T47D (cell line): ENCODE measurements at places on chromosomes 4 and X.

DNA sequence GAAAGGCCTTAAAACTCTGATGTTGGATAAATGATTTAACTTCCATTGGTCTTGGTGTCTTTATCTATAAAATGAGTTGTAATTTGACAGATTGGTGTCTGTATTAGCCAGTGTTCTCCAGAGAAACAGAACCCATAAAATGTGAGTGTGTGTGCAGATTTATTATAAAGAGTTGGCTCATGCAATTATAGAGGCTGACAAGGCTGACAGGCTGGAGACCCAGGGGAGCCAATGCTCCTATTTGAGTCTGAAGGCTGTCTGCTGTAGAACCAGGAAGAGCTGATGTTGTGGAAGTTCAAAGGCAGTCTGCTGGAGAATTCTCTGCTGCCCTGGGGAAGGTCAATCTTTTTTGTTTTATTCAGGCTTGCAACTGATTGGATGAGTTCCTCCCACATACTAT is 131.7 kb downstream of the SLC4A4 start:
- no peak for DNase-seq

GRCh38 chrX:132740316-132741123 is 217.9 kb downstream of the HS6ST2 start:
- peak; percentile 5 for DNase-seq

GRCh38 chrX:108456971-108457477 is 17.4 kb downstream of the COL4A5 start:
- no peak for DNase-seq

- DNase-seq = no peak
Observed at GRCh38 chr4:5554376-5554775, 154.0 kb downstream of the EVC2 start.

DNA sequence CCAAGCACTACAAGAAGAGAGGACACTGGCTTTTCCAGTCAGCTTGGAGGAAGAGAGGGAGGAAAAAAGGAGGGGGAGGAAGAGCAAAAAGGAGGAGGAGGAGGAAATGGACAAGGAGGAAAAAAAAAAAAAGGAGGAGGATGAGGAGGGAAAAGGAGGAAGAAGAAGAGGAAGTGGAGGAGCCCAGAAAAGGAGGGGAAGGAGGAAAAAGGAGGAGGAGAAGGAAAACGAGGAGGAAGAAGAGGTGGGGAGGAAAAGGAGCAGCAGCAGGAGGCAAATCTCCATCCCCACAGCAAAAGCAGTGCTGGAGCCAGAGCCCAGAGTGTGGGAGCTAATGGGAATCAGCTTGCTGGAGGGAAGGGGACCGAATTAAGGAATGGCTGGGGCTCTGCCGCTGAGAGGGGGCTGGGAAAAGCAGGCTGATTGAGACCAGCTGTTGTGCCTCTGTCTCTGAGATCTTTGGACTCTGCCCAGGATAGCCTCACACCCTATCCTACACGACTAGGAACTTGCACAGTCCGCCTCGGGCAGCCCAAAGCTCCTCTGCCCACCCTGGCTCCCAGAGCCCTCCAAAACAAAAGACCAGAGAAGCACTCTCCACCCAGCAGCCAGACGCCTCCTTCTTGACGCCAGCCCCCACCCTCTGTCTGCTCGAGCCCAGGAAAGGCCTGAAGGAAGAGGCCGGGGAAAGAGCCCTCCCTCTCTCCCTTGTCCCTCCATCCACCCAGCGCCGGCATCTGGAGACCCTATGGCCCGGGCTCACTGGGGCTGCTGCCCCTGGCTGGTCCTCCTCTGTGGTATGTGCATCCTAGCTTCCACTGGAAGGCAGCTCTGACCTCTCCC is at the start of gene XPNPEP2:
TSS of gene XPNPEP2 (plus strand) at position 514 of the 843 bp plus-strand sequence. CDS start at position 749, 235 bp downstream.
- no peak for DNase-seq

DNA sequence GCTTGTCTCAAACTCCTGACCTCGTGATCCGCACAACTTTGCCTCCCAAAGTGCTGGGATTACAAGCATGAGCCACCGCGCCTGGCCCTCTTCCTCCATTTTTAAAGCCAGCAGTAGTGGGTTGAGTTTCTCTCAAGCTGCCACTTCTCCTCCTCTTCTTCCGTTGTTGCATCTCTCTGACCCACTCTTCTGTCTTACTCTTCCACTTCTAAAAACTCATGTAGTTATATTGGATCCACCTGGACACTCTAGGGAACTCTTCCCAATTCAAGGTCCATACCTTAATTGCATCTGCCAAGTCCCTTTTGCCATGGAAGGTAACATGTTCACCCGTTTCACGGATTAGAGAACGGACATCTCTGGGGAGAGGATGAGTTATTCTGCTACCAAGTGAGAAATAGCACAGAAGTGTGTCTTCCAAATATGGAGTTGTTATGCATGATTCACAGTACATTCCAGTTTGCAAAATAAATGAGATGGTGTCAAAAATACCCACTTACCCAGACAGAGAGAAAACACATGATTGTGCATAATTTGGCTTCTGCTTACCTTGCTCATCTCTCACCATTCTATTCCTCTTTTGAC is 51.8 kb downstream of the GBA3 start:
- no peak for DNase-seq

DNA sequence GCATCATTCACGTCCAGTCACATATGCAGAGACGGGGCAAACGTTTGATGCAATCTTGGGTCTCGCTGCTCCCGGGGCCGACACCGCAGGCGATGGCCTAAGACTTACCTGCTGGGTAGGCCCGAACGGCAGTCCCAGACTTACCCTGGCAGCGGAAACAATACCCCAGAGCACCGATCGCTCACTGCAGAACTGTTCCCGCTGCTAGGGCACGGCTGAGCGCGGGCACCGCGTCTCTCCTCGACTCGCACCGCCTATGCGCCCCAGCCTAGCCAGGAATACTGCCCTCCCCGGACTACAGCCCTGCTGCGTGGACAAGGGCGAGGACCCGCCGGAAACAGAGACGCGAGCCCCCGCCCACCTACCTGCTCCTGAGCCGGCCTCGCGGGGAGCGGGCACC is 86.2 kb downstream of the HPRT1 start:
- no peak for DNase-seq

DNA sequence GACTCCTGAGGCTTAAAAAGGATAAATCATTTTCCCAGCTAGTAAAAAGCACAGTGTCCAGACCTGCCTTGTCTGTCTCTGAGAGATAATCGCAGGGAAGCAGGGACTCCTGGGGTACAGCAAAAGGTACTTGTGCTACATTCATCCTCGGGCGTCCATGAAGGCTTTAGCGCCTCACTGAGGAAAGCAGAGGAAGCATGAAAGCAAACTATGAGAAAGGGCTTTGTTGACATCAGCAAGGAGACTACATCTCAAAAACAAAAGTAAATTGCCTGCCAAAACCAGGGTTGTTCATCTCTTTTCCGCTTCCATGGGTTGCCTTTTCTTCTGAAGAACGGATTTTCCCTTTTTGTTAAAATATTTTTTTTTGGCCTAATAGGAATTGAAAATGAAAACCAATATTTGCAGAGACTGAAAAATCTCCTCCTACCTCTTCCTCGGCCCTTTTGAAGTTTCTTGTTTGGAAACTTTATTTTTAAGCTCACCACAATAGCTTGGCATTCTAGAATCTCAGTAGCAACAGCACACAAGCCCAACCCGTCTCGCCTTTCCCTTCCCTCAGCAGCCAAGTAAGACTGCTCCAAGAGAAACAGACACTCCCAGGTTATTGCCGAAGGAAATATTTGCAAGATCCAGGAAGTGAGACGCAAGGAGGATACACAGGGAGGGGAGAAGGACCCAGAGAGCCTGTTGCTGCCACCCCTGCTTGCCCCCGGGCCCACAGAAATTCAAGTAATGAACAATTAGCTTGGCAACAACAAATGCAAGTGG is 148.3 kb upstream of the DGKK start:
- peak; percentile 7 for DNase-seq

DNA sequence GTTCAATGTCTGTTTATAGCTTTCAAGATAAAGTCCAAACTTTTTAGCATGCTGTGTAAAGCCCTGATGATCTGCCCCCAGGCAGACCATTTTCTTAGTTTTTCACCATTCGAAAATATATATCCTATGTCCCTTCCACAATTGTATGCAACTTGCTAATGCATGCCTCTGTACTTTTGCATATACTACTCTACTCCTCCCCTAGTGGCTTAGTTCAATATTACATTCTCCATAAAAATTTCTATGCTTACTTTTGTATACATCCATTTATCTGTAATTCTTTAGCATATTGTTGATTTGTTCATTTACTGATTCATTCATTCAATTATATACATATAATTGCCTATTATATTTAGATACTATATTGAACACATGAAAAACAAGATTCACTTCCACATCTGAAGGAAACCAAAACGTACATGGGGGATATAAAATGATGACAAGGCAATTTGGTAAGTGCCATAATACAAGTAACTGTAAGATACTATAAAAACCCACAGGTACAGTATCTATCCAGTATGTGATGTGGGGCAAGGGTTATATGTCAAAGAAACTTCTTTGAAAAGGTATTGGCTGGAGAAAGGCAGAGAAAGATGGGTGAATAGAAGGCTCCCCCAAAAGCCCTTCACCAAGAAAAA is 902.5 kb downstream of the FAM133A start:
- no peak for DNase-seq

GRCh38 chrX:10444204-10444603 is 176.2 kb downstream of the MID1 start:
- no peak for DNase-seq

DNA sequence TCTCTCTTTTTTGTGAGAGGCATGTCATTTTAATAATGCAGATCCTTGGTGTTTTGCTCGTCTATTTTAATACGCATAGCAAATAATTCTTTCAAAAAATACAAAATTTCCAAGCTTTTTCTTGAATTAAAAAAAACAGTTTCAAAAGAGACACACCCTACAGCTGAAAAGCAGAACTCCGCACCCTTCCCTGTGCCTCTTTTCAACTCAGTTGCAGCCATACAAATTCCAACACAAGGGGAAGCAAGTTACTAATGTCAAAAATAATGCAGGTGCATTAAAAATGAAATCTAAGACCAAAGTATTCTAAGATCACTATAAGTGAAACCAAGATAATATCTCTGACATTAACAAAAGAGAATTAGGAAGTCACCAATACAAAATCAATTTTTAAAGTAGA is 66.6 kb downstream of the NR3C2 start:
- no peak for DNase-seq

- no peak for DNase-seq
Observed at GRCh38 chr4:30537456-30537855, 182.7 kb upstream of the PCDH7 start.

- no peak for DNase-seq
Observed at GRCh38 chr4:87360338-87360935, 30.6 kb downstream of the HSD17B11 start.

DNA sequence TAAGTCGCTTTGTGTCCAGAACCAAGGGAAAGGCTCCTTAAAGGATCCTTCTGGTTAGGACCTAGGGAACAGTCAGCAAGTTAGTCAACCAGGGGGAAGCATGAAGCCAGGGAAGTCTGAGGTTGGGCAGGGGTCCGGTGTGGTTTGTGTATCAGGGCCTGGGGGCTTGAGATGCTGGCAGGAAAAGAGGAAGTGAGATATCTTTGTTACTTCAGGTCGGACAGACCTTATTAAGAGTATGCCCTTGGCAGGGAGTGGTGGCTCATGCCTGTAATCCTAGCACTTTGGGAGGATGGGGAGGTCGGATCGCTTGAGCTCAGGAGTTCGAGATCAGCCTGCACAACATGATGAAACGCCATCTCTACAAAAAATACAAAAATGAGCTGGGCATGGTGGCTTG is 52.3 kb upstream of the TRPC5OS start:
- DNase-seq = no peak

DNA sequence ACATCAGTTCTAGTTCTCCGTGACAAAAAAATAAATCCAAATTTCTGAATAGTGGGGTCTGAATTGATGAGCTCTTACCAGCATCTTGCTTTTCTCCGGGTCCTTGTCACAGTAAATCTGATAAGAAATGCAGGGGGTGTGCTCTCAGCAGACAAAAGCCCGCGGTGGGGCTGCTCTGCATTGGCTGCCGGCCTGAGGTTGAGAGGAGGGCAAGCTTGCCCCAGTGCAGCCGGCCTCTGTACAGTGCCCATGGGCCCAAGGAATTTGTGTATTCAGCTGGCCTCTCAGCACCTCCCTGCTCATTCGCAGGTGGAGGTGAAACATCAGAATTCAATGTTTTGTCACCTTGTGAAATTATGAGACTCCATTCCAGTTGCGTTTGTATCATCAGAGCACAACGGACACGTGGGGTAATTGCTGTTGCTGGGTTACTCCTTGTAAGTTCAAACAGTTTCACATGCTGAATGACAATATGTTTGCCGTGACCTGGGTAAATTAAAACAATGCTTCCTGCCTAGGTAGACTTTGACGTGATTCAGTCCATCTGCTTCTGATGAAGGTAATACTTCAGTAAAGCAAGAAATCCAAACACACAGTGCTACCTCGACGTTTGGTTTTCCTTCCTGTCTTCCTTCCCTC is 596.4 kb downstream of the MID1IP1 start:
- no peak for DNase-seq

DNA sequence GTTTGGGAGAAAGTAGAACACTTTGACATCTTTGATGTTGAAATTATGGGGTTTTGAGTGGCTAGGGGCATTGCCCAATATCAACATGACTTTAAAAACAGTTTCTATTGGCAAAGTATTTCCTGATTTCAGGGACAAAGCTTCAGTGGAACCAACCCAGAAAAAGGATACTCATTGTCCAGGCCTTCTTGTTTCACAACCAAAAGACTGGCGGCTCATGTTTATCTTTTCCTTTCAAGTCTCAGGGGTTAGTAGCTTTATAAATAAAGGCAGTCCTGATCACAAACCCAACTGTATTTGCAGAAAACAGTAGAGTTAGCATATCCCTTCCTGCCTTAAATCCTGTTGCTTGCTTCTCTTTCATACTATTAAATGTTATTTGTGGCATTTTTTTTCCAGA is 119.1 kb downstream of the SLITRK2 start:
- DNase-seq = no peak

DNA sequence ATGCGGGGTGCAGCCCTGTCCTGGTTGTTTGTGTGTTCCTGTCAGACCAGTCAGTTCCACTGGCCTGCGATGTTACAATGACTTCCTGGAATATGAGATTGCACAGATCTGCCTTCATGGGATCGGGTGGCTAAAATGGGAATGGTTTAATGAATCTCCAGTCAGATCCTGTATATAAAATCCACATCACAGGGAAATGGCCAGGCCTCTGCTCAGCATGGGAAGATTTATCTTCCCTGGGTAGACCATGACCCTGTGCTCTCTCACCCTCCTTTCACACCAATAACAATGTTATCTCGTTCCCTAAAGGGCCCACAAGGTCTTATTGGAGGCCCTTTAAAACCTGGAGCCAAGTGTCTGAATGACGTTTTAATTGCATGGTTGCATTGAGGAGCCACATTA is 307.4 kb downstream of the RAB28 start:
- DNase-seq = no peak
